ENCODE measurements at places on chromosomes 6 and 20. TPM values are rescaled to one million over a fixed set of nuclear protein-coding genes. Genes with fewer than 3 reads are reported as not detected.

DNA sequence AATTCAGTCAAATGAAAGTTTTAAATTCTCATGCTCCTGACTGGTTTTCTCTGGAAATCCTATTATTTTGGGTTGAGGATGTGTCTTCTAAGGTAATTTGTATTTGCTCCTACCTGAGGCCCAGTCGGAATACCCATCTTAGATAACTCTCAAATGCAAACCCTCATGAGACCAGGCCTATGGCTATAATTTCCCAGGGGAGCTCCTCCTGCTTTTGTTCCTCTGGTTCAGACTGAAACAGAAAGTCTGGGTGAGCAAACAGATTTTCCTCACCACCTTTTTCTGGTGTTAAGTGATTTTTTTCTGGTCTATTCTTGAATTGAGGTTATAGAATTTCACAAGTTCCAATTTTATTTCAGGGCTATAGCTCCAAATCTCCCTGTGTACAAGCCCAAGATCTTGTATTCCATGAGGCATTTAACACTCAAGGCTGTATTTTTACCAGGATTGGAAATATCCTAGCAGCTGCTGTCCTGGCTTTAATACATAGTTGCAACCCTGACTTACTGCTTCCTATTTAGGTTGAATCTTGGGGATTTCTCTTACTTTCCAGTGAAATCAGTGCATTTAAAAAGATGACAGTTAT, 169.1 kb upstream of the PTCHD4 start:
- no peak overlapping the region for H3K4me3 ChIP-seq
- H3K27ac ChIP-seq, result no peak overlapping the region
- no peaks in the 10 kb centered on the region for H3K27me3 ChIP-seq
- no peaks in the 10 kb centered on the region for H3K36me3 ChIP-seq

SCRT2 gene
- not detected for total RNA-seq

SLC35D3 gene
- total RNA-seq, result not detected

DNA sequence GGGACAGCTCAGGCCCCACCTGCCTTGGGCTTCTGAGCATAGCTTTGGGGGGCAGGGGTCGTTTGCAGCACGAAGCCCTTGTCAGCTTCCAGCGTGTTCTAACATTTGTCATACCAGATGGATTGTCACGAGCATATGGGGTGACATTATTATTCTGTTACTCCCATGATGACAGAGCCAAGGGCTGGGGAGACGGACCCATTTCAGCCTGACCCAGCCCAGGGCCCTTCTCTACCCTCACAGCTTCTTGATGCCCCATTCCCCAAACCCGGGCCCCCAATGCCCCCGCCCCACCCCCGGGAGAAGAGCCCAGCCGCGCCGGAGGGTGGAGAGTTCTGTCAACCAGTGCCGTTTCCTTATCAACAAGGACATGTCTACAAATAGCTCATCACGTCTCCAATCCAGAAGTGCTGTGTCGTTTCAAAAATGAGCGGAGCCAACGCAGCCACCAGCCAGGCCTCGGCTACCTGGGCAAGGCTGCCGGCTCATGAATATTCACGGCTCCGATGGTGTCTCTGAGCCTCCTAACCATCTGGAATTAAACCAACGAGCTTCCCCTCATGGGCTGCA, 9.6 kb upstream of the CHRNA4 start:
- no peaks in the 10 kb centered on the region for H3K27me3 ChIP-seq
- no peaks in the 10 kb centered on the region for H3K4me1 ChIP-seq
- no peaks in the 10 kb centered on the region for H3K36me3 ChIP-seq
- no peak overlapping the region for H3K27ac ChIP-seq

GRCh38 chr20:34193051-34193450, 48.2 kb upstream of the ASIP start:
- no peak overlapping the region for H3K27ac ChIP-seq
- no peak for DNase-seq
- H3K36me3 ChIP-seq, result no peaks in the 10 kb centered on the region
- H3K4me1 ChIP-seq, result no peaks in the 10 kb centered on the region

- DNase-seq, result no peak
- no peaks in the 10 kb centered on the region for H3K4me1 ChIP-seq
- no peaks in the 10 kb centered on the region for H3K27me3 ChIP-seq
- H3K27ac ChIP-seq, result no peak overlapping the region
Observed at GRCh38 chr6:131875647-131876046, 67.8 kb downstream of the ENPP1 start.

CD24 gene
- total RNA-seq, result 8.0 TPM

DNA sequence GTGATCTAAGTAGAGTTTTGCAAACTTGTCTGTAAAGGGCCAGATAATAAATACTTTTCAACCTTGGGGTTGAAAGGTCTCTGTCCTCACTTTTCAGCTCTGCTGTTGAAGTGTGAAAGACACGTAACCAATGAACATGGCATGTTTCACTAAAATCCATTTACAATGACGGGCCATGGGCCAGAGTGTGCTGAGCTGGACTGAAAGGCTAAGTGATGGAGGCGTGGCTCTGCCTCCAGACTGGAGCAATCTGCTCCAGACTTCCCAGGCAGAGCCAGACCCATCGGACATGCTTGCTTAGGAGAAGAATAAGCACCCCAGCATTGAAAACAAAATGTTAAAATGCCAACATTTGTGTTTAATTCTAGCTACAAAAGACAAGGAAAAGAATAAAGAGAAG, 41.4 kb downstream of the SCAND1 start:
- H3K27ac ChIP-seq, result no peak overlapping the region
- no peaks in the 10 kb centered on the region for H3K27me3 ChIP-seq
- DNase-seq, result no peak
- no peak overlapping the region for H3K4me3 ChIP-seq

GRCh38 chr6:82525775-82526495, 162.3 kb downstream of the TPBG start:
- H3K36me3 ChIP-seq, result no peaks in the 10 kb centered on the region
- DNase-seq, result no peak
- H3K27ac ChIP-seq, result no peak overlapping the region
- H3K27me3 ChIP-seq, result no peaks in the 10 kb centered on the region
- no peaks in the 10 kb centered on the region for H3K4me1 ChIP-seq

DNA sequence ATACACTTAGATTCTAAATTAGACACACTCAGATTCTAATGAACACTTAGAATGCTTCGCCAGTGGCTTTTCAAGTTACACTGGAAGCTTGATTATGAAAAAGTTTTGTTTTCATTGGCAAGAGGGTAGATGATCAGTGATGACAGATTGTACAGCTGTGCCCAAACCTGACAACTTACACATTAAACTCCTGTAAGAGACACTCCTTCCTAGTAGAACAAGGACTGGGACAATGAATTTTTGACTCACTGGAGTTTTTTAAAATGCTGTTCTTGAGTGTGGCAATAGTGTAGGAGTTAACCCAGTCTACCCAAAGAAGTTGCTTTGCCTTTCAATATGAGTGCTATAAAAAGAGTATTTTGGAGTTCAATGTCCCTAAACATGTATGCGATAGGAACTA, 140.8 kb downstream of the SLC16A10 start:
- no peak overlapping the region for H3K27ac ChIP-seq
- no peaks in the 10 kb centered on the region for H3K27me3 ChIP-seq

TMEM217 gene
- 2.2 TPM for total RNA-seq

- no peaks in the 10 kb centered on the region for H3K4me1 ChIP-seq
- no peaks in the 10 kb centered on the region for H3K27me3 ChIP-seq
- no peak for DNase-seq
- no peak overlapping the region for H3K27ac ChIP-seq
Observed at GRCh38 chr6:89237158-89237557, 20.0 kb upstream of the GABRR1 start.

DNA sequence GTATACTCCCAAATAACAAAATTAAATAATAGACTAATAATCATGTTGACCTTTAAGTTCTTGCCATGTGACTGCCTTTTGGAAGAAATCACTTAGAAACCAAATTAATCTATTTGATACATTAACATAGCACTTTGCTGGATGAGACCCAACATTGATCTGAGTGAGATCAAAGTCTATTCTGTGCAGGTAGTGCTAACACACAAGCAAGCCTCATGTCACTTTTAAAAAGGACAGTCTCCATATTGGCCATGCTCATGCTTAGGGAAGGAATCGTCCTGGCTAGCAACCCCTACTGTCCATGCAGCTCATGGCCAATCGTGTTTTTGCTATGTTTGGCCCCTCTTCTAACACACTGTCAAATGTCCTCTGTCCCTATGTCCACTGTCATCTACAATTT, 35.8 kb upstream of the RNF217 start:
- H3K4me3 ChIP-seq, result no peak overlapping the region
- no peak overlapping the region for H3K27ac ChIP-seq
- no peaks in the 10 kb centered on the region for H3K27me3 ChIP-seq
- DNase-seq, result no peak
- H3K36me3 ChIP-seq, result no peaks in the 10 kb centered on the region

C2 gene
- 46.6 TPM for total RNA-seq

FAM209B gene
- not detected for total RNA-seq

DNA sequence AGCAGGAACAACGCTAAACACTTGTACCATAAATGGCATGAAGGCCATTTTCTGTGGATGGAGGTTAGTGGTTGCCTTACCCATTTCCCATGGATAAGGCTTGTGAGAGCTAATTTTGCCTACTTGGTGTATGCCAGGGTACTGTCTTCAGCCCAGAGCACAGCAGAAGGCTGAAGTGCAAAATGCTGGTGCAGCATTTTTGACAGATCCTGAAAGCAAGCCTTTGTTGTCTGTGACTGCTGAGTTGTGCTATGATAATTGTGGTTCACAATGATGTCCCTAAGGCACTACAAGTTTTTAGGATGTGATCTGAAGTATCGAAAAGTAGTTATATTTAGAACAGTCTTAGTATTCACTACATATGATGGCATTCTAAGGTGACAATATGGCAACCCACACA, 14.7 kb upstream of the HMGN3 start:
- no peaks in the 10 kb centered on the region for H3K27me3 ChIP-seq
- no peak for DNase-seq
- H3K4me1 ChIP-seq, result no peaks in the 10 kb centered on the region
- H3K36me3 ChIP-seq, result no peaks in the 10 kb centered on the region
- H3K4me3 ChIP-seq, result no peak overlapping the region
- no peak overlapping the region for H3K27ac ChIP-seq

GTF2H4 gene
- total RNA-seq, result 31.2 TPM

DNA sequence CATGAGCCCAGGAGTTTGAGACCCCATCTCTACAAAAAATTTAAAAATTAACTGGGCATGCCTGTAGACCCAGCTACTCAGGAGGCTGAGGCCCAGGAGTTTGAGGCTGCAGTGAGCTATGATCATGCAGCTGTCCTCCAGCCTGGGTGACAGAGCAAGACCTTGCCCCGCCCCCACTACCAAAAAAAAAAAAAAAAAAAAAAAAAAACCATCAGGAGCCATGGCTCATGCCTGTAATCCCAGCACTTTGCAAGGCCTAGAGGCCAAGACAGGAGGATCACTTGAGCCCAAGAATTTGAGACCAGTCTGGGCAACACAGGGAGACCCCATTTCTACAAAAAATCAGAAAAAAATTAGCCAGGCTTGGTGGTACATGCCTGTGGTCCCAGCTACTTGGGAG, 159.1 kb downstream of the SOBP start:
- H3K27me3 ChIP-seq, result no peaks in the 10 kb centered on the region
- H3K4me3 ChIP-seq, result no peak overlapping the region
- no peaks in the 10 kb centered on the region for H3K36me3 ChIP-seq
- H3K27ac ChIP-seq, result no peak overlapping the region
- no peak for DNase-seq

GRCh38 chr20:36631646-36632045, 14.3 kb downstream of the SLA2 start:
- H3K27me3 ChIP-seq, result no peaks in the 10 kb centered on the region
- DNase-seq, result no peak
- H3K27ac ChIP-seq, result no peak overlapping the region
- H3K36me3 ChIP-seq, result no peaks in the 10 kb centered on the region
- H3K4me3 ChIP-seq, result no peak overlapping the region

- H3K36me3 ChIP-seq, result no peaks in the 10 kb centered on the region
- H3K27ac ChIP-seq, result no peak overlapping the region
- DNase-seq, result peak; percentile 67
- no peaks in the 10 kb centered on the region for H3K4me1 ChIP-seq
Observed at GRCh38 chr20:38304845-38305447, 990 bp downstream of the BPI start.

DNA sequence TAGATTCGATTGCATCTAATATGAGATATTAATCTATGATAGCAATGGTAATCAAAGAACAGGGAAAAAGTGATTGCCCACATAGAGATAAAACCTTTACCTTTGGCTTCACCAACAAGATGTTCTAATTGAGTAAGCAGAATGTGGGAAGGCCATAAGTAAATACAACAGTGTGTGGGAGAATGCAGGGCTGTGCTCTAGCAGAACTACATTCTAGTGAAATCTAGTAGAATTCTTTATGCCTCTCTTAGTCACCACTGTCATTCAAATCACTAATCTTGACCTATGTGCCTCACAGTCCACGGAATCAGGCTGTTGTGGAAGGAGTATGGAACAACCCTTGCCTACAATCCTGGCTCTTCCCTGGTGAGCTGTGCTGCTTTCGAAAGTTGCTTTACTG, 30.4 kb upstream of the MCM9 start:
- no peak overlapping the region for H3K27ac ChIP-seq
- DNase-seq, result no peak
- no peaks in the 10 kb centered on the region for H3K36me3 ChIP-seq
- no peaks in the 10 kb centered on the region for H3K4me1 ChIP-seq

FITM2 gene
- 6.6 TPM for total RNA-seq

DNA sequence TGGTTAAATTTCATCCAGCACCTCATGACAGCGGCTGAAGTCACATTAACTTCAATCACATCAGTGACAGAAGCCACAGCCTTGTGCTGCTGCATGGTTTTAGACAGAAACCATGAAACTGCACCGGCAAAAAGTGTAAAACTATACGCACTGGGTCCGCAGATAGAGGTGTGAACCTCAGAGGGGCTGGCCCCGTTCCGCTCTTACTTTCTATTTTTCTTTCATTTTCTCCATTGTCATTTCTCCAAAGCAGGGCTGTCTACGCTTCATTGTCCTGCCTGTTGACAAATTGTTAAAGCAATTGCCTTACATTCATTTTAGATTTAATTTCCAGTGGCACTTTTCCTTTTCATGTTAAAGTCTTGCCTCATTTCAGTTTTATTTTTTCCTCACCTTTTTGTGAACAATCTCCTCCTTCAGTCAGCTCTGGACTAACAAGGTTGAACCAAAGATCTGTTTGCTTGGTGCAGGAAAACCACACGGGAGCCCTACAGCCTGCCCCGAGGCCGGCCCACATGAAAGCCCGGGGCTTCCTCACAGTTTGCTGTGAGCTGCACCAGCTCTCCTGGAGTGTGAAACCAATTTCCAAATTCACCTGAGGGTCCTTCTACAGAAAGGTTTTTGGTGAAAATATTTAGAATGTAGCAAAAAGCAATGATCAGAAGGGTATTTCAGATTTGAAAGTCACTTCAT, 63.7 kb downstream of the PRR18 start:
- H3K4me3 ChIP-seq, result no peak overlapping the region
- no peaks in the 10 kb centered on the region for H3K4me1 ChIP-seq
- no peak for DNase-seq
- H3K27ac ChIP-seq, result no peak overlapping the region
- peaks cover 2% of the 10 kb centered on the region for H3K27me3 ChIP-seq

- DNase-seq, result no peak
- H3K27ac ChIP-seq, result no peak overlapping the region
- no peaks in the 10 kb centered on the region for H3K4me1 ChIP-seq
- no peaks in the 10 kb centered on the region for H3K36me3 ChIP-seq
- H3K4me3 ChIP-seq, result no peak overlapping the region
Observed at GRCh38 chr6:35795453-35796071, 1.6 kb downstream of the CLPS start.

GRCh38 chr6:33761922-33762629, 15.4 kb upstream of the IP6K3 start:
- no peak overlapping the region for H3K4me3 ChIP-seq
- peak; percentile 59 for DNase-seq
- H3K27me3 ChIP-seq, result no peaks in the 10 kb centered on the region

CLIC5 gene
- 3.7 TPM for total RNA-seq

GNMT gene
- total RNA-seq, result 1.2 TPM

GRCh38 chr6:43095939-43096338, 19.8 kb downstream of the PTK7 start:
- no peak overlapping the region for H3K27ac ChIP-seq
- DNase-seq, result peak; percentile 24
- H3K4me3 ChIP-seq, result no peak overlapping the region
- no peaks in the 10 kb centered on the region for H3K4me1 ChIP-seq
- no peaks in the 10 kb centered on the region for H3K36me3 ChIP-seq
